ENCODE measurements at places on chromosomes 1 and 21. TPM values are rescaled to one million over a fixed set of nuclear protein-coding genes. Genes with fewer than 3 reads are reported as not detected.

GRCh38 chr1:75099581-75099980, 34.6 kb upstream of the LHX8 start:
- no peak for DNase-seq
- H3K27me3 ChIP-seq: no peaks in the 10 kb centered on the region
- H3K36me3 ChIP-seq: no peaks in the 10 kb centered on the region
- no peak overlapping the region for H3K4me3 ChIP-seq
- H3K4me1 ChIP-seq: no peaks in the 10 kb centered on the region

DNA sequence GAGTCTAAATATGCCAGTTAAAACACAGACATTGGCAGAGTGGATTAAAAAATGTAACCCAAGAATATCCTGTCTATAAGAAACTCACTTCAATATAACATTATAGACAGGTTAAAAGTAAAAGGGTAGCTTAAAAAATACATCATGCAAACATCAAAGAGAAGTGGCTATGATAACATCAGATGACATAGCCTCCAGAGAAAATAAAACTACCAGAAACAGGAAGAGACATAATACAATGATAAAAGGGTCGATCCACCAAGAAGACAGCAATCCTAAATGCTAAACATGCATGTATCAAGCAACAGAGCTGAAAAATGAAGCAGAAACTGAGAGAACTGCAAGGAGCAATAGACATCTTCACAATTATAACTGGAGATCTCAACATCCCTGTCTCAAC, 190.2 kb upstream of the NR5A2 start:
- H3K4me3 ChIP-seq: no peak overlapping the region
- no peak for DNase-seq
- no peak overlapping the region for H3K27ac ChIP-seq
- H3K36me3 ChIP-seq: no peaks in the 10 kb centered on the region

DNA sequence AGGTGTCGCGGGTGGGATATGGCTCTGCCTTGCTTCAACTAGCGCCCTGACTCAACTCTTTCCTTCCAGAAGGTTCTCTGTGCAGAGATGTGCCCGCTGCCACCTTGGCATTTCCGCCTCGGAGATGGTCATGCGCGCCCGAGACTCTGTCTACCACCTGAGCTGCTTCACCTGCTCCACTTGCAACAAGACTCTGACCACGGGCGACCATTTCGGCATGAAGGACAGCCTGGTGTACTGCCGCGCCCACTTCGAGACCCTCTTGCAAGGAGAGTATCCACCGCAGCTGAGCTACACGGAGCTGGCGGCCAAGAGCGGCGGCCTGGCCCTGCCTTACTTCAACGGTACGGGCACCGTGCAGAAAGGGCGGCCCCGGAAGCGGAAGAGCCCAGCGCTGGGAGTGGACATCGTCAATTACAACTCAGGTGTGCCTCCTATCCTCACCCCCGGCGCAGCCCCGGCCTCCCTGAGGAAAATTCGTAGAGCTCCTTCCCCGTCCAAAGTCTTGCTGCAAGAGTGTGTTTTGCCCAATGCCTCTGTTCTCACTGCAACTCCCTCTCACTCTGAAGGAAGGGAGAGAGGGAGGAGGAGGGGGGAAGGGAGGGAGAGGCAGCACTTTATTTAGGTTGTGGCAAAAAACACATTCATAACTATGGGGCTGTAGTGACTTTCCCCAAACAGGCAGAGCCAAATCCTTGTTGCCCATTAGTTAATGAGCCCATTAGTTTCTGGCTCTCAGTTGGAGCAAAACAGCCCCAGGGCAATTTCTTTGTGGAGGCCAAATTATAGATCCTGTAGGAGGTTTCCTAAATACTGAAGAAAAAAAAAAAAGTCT, 4.3 kb downstream of the LHX9 start:
- H3K36me3 ChIP-seq: peaks cover 3% of the 10 kb centered on the region
- peak overlapping the region; percentile 16 for H3K4me3 ChIP-seq
- H3K27me3 ChIP-seq: peaks cover 70% of the 10 kb centered on the region
- no peak overlapping the region for H3K27ac ChIP-seq

DNA sequence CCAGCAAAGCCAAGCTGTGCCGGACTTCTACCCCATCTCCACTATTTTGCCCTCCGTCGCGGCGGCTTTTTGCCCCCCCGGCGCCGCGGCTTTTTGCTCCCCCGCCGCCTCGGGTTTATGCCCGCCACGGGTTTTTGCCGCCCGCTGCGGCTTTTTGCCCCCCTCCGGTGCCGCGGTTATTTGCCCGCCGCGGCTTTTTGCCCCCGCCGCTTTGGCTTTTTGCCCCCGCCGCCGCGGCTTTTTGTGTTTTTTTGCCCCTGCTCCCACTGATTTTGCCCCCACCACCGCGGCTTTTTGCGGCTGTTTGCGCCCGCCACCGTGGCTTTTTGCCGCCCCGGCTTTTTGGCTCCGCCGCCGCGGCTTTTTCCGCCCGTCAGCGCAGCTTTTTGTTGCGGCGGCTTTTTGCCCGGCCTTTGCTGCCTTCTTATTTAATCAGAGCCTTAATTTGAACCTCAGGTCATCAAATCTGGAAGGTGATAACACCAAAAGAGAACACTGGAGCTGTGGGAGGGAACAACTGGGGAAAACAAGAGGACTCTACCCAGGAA, 106.0 kb downstream of the TPTE start:
- H3K27me3 ChIP-seq: no peaks in the 10 kb centered on the region
- no peaks in the 10 kb centered on the region for H3K36me3 ChIP-seq
- H3K4me1 ChIP-seq: no peaks in the 10 kb centered on the region
- no peak overlapping the region for H3K4me3 ChIP-seq
- DNase-seq: no peak

DNA sequence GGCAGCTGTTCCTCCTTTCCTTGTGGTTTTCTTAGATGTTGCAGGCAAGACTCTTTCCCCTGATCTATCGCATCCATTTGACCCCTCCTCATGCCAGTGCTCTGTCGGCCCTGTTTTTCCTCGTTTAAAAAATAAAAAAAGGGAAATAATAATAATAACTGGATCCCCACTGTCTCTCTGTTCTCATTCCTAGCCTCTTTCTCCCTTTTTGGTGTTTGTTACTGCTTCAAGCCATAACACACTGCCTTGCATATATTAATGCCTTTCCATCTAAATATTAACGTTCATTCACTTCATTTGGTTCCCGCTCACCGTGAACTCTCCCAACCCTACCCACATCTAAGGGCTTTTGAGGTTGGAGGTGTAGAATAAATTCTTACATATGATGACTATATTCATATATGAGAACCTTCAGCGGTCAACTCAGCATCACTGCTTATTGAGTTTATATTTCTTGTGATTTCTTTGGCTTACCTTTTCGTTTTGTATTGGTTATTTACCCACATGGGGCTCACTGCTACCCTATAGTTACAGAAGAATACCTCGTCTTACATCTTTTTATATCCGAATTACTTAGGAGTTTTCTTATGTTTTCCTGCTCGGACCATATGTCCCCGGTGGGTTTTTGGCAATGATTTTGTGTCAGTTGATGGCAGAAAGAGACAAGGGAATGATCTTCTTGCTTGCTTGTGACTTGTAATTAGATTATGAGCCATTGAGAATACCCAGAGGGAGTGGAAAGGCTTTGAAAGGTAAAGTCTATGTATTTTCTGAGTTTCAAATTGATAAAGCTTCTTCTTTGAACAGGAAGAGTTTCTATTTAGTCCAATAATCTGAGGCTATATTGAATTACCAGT, 805 bp downstream of the ATG4C start:
- no peaks in the 10 kb centered on the region for H3K36me3 ChIP-seq
- H3K27me3 ChIP-seq: peaks cover 6% of the 10 kb centered on the region
- no peak overlapping the region for H3K4me3 ChIP-seq
- H3K27ac ChIP-seq: no peak overlapping the region

GRCh38 chr1:26772687-26773086, 15.1 kb upstream of the PIGV start:
- peaks cover 90% of the 10 kb centered on the region for H3K36me3 ChIP-seq

- no peak for DNase-seq
- H3K4me1 ChIP-seq: peaks cover 9% of the 10 kb centered on the region
- no peak overlapping the region for H3K27ac ChIP-seq
- peaks cover 15% of the 10 kb centered on the region for H3K27me3 ChIP-seq
These were observed 28.1 kb upstream of the LAPTM5 start for GRCh38 chr1:30785714-30786113.

GRCh38 chr1:239844833-239845232, 246.8 kb upstream of the FMN2 start:
- no peak for DNase-seq
- no peaks in the 10 kb centered on the region for H3K4me1 ChIP-seq
- no peak overlapping the region for H3K27ac ChIP-seq
- no peak overlapping the region for H3K4me3 ChIP-seq
- H3K27me3 ChIP-seq: no peaks in the 10 kb centered on the region

GRCh38 chr1:22611530-22611947, 24.9 kb upstream of the C1QA start:
- no peak overlapping the region for H3K27ac ChIP-seq
- H3K4me3 ChIP-seq: no peak overlapping the region
- no peaks in the 10 kb centered on the region for H3K36me3 ChIP-seq
- peak; percentile 57 for DNase-seq

DNA sequence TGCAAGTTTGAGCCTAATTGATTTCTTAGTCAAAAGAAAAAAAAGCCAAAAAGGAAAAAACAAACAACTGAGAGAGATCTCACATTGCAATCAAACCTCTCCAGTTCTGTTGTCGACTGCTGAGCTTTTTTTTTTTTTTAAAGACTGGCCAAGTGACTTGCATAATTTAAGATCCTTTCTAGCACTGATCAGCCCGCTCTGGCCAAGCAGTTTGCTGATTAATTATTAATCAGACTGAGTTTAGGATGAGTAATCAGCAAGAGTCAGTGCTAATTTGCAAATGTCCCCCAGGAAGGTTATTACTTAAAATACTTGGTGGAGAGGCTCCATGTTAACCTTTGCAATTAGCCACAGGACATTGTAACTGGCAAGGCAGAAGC, 39.3 kb downstream of the HMGB4 start:
- H3K4me1 ChIP-seq: no peaks in the 10 kb centered on the region
- no peak for DNase-seq
- H3K27ac ChIP-seq: no peak overlapping the region
- H3K36me3 ChIP-seq: no peaks in the 10 kb centered on the region

DNA sequence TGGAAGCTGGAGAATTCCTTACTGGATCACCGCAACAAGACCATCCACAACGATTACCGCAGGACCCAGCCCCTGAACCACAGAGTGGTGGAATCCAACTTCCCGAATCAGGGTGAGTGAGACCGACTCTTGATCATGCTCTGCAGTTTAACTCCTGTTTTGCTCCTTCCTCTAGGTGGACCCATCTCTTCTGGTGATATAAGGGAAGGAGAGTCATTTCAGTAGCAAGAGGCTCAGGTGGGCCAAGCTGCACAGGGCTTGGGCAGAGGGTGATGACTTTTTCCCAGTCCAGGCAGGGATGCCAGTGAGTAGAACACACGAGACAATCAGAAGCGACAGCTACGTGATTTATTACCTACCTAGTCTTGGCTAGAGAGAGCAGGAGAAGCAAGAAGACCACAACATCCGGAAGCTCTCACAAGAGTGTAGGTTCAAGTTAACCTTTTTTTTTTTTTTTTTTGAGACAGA, 25.2 kb downstream of the CA6 start:
- H3K4me1 ChIP-seq: peaks cover 32% of the 10 kb centered on the region
- peak; percentile 83 for DNase-seq
- H3K4me3 ChIP-seq: peak overlapping the region; percentile 99

DNA sequence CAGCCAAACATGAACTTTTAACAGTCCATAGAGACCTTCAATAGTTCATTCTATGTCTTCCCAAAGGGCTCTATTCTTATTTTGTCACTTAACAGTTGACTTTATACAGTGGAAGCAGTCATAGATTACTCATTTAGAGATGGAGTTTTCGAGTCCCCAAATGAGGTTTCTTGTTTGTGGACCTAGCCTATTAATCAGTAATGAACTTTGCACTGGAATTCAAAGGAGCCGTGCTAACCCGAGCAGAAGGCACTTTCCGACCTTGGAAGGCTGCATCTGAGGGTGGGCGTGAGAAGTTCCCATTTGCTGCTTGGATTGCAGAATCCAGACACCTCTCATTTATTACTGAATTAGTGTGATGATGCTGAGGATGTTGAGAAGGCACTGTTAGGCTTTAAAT, 46.4 kb downstream of the TTC39A start:
- no peak overlapping the region for H3K4me3 ChIP-seq
- no peak for DNase-seq
- peaks cover 14% of the 10 kb centered on the region for H3K4me1 ChIP-seq
- H3K36me3 ChIP-seq: no peaks in the 10 kb centered on the region

GRCh38 chr1:87226341-87226760, 102.3 kb upstream of the LMO4 start:
- H3K27me3 ChIP-seq: no peaks in the 10 kb centered on the region
- H3K4me1 ChIP-seq: no peaks in the 10 kb centered on the region
- H3K36me3 ChIP-seq: no peaks in the 10 kb centered on the region
- no peak overlapping the region for H3K4me3 ChIP-seq
- DNase-seq: no peak

GRCh38 chr1:245493029-245493428, 338.2 kb downstream of the KIF26B start:
- H3K27me3 ChIP-seq: peaks cover 2% of the 10 kb centered on the region
- H3K4me3 ChIP-seq: no peak overlapping the region
- H3K27ac ChIP-seq: no peak overlapping the region
- DNase-seq: no peak

DNA sequence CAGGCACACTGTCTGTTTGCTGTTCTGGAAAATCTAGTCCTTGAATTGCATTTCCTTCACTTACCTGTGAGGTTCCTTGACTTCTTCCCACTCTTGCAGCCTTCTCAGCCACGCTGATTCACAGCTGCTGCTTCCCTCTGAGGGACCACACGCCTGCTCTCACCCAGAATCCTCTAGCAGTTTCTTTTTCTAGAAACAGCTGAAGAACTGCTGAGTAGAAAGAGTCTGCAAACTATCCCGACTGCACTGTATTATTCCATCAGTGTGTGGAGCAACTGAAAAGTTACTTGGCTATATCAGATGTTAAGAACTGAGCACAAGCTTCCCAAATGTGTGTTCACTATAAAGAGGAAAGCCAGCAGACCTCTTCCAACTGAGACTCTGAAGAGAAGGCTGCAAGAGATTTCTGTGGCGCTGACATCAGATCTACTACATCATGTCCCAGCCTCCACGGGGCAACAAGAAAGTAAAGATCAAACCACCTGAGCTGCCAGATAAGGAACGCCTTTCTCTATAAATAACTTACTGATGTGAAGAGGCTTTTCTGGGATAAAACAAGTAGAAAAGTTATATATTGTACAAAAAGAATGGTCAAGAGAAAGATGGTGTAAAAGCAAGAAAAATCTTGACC, 226.6 kb downstream of the RERE start:
- no peak overlapping the region for H3K4me3 ChIP-seq
- peak overlapping the region; percentile 3 for H3K27ac ChIP-seq
- H3K36me3 ChIP-seq: peaks cover 17% of the 10 kb centered on the region
- peak; percentile 25 for DNase-seq

DNA sequence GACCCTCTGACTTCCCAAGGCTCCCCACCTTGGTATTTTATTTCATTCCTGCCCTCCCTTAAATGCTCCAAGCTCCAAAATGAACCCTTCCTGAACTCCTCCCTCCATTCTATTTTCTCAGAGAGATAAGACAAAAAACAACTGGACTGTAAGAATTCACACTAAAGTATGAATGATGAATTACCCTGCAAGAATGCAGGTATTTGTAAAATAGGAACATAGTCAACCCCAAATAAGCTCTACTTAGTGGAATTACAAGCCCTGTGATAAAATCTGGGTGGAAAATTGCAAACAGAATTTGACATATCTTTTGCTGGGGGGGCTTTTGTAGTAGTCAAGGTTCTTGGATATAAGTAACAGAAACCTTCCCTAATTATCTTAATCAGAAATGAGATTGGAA, 67.8 kb upstream of the GJA8 start:
- no peak overlapping the region for H3K4me3 ChIP-seq
- H3K36me3 ChIP-seq: no peaks in the 10 kb centered on the region
- peaks cover 13% of the 10 kb centered on the region for H3K27me3 ChIP-seq
- H3K27ac ChIP-seq: no peak overlapping the region
- DNase-seq: no peak

PCP4L1 gene
- 0.34 TPM for total RNA-seq

DPT gene
- total RNA-seq: not detected

HDAC1 gene
- total RNA-seq: 219 TPM

CLEC20A gene
- total RNA-seq: not detected

KIF21B gene
- total RNA-seq: 158 TPM

NGF gene
- not detected for total RNA-seq

Measured in activated CD8-positive, alpha-beta T cell treated with anti-CD3 and anti-CD28 coated beads, Interleukin-2, amount 10 ng/mL, durations not matched to agents 7 days and 5 days (primary cell).